ENCODE measurements at places on chromosomes 2 and 18.

GRCh38 chr2:168713325-168713724 lies 89.1 kb upstream of the NOSTRIN start:
- DNase-seq = no peak

- no peak for DNase-seq
Measured at GRCh38 chr18:49933530-49934128, 120.3 kb upstream of the ACAA2 start.

DNA sequence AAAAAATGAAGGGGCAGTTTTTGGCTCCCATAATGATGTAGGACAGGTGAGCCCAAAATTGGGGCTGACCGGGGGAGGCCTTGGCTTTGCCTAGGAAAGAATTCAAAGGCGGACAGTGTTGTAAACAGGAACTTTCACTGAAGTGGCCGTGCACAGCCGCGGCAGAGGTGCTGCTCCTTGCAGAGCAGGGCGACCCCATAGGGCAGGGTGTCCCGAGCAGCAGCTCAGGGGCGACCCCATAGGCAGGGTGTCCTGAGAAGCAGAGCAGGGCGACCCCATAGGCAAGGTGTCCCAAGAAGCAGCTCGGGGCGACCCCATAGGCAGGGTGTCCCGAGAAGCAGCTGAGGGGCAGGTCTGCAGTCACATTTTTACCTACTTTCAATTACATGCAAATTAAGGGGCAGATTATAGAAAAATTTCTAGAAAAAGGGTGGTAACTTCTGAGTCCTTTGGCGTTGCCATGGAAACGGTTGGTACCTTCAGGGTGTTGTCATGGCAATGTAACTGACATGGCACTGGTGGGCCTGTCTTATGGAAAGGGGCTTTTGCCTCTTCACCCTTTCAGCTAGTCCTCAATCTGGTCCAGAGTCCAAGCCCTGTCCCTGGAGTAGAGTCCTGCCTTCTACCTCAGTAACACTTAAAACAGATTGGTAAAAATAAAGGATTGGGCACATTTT lies 134.5 kb downstream of the FBXO15 start:
- DNase-seq = no peak

GRCh38 chr2:168649105-168649504 lies 153.3 kb upstream of the NOSTRIN start:
- no peak for DNase-seq

DNA sequence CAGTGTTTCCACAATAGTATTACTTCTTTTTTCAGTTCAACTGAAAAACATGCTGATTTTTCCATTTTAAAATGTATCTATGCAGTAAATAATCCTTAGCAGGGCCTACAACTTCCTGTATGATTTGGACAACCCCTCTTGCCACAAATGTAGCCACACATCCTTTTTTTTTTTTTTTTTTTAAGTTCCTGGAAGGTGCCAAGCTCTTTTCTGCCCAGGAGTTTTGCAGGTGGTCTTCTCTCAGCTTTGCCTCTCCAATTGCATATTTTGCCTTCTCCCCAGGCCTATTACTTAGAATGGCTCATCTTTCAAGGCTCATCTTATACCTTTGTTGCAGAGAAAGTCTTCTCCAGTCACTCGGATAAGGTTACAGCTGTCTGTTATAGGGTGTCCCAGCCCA lies 11.6 kb downstream of the KLHL14 start:
- peak; percentile 31 for DNase-seq

DNA sequence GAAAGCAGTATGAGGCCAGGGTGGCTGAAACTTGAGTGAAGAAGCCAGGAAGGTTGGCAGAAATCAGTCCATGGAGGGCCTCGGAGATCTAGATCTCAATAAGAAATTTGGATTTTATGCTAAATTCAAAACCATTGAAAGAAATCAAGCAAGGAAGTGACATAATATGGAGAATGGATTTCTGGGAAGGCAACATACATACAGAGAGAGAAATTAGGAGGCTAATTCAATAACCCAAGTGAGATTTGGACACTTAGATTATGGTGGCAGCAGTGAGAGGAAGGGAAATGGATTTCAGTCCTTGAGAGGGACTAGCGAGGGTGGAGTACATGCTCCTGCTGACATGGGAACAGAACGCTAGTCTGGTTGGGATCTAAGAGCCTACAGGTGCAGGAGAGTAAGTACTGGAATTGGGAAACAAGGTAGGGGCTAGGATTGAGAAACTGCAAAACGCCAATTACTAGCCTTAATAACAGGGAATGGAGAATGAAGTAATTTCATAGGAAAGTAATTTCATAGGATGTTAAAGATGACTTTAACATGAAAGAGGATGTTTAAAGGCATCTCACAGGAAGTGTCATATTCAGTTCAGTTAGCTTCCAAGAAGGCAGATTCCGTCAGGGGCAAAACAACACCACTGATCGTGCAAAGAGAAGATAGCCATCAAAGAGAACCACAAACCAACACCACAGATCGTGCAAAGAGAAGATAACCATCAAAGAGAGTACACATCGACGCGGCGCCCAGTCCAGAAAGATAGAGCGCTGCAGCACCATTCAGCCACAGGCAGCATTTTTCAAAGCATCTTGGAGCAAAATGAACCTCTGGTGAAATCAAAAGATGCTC lies 27.2 kb downstream of the CDKL4 start:
- no peak for DNase-seq

- DNase-seq = no peak
Measured at GRCh38 chr18:50790241-50790640, 29.6 kb downstream of the MRO start.

- DNase-seq = peak; percentile 92
Measured at GRCh38 chr18:63161761-63162195, 157.8 kb downstream of the BCL2 start.

DNA sequence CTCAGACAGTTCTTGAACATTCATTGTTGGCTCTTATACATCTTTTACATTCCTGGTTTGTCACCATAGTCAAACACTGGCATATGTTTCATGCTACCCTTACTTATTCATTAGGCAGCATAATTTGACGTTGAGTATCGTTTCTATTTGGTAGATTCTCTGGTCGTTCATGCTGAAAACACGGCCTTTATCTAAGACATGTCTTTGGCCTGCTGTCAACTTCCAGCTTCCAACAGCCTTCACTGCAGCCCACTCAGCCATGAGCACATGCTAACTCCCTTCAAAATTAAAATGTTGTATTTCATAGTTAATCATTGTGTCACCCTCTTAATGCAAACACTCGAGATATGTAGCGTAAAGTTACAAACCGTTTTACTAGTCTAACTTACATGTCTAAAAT lies 493.0 kb upstream of the NRP2 start:
- no peak for DNase-seq

DNA sequence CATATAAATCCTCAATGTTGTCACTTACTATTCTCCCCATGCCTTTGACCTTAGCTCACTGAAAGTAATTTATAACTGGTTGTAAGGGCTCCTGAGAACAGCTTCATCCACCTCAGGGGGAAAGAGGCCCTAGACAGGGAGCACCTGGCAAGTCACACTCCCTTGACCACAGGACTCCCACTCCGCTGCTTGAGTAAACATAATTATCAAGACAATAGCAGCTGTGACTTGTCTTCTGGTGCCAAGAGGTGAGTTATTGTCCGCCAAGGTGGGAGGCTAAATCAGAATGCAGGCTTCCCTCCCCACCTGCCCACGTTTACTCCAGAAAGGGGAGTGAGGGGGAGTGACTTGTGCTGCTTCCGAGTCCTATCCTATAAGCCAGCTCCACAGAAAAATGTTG lies 230.6 kb upstream of the LRATD1 start:
- no peak for DNase-seq

DNA sequence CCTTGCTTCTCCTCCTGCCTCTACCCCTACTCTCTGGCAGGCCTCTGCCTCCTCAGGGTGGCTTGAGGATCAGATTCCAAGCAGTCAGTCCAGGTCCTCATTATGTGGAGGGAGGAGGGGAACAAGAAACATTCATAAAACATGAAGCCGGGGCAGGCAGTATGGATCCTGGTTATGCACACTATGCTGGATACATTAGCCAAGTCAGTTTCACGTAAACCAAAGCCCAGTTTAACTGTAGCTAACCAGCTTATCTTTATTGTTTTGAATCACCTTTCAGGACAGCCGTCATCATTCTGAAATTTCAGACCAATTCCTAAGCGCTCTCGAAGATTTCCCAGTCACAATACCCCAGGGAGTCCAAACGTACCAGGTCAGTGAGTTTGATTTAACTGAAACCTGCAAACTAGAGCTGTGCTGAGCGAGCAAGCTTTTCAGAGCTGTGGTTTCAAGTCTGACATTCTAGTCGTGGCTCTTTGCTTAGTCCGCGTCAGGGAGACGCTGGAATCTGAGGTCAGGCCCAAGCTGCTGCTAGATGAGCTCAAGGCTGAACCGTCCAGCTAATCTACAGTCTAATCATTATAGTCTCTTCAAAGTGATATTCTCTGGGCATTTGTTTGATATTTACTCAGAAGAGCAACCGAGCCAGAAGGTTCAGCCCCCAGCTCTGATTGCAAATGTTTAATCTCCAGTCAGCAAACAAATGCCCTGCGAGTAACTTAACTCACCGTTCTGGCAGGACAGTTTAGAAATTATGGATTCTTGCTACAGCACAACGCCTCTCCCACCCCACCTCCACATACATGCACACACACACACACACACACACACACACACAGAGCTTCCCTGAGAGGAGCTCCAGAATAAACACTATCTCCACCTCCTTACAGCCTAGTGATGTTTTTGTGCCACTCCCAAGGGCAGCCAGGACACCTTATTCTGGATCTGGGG lies 63.8 kb upstream of the BZW1 start:
- DNase-seq = peak; percentile 20

- DNase-seq = no peak
Measured at GRCh38 chr2:6254441-6254840, 562.3 kb downstream of the SOX11 start.

Data from RPMI8226 (cell line).